Stimulated activated CD8-positive, alpha-beta memory T cell treated with anti-CD3 and anti-CD28 coated beads, Interleukin-4, amount 100 ng/mL, for 24 hours (primary cell): ENCODE measurements at places on chromosomes 1 and 21.
A peak's percentile ranks its signal among the peaks of the same experiment; 100 is the strongest.

DNA sequence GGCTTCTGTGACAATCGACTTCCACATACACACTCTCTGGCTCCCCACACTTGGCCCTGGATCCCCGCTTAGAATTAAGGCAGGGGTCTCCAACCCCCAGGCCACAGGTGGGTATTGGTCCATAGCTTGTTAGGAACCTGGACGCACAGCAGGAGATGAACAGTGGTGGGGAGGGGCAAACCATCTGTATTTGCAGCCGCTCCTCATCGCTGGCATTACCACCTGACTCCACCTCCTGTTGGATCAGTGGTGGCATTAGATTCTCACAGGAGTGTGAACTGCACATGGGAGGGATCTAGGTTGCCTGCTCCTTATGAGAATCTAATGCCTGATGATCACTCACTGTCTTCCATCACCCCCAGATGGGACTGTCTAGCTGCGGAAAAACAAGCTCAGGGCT is 16.0 kb downstream of the TRIM62 start:
- DNase-seq = no peak

GRCh38 chr1:39755965-39756659 is 15.0 kb downstream of the OXCT2 start:
- DNase-seq = no peak

- peak; percentile 80 for DNase-seq
Observed at GRCh38 chr1:206583707-206584648, 28.3 kb downstream of the EIF2D start.

- no peak for DNase-seq
Observed at GRCh38 chr1:226111098-226111882, 48.8 kb downstream of the H3-3A start.

- DNase-seq = no peak
Observed at GRCh38 chr1:118271883-118272282, 86.9 kb upstream of the SPAG17 start.

DNA sequence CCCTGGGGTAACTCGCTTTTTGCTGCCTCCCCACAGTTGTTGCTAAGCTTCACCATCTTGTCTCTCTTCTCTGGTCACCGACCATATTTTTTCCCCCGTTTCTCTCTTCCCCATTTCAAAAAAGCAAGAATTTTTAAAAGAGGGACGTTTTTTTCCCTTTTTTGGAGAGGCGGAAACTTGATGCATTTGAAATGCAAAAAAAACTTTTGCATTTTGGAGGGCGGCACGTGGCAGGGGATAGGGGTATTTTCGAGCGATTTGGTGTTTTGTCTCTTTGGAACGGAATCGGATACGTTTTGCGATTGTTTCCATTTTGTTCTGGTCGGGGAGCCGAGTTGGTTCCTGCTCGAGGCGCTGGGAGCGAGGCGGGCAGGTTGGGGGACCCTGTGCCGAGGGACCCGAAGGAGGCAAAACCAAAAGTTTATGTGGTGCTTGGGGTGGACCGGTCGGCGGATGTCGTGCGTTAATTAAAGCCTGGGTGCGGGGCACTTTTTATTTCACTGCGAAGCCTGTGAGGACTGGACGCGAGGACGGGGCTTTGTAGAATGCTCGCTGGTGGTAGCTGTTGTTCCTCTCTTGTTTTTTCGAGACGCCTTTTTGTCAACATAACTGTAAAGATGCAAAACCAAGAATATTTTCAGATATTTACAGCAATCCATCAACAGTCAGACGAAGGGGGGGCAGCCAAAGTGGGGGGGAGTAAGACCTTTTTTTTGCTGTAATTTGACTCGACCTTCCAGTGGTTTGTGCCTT is 884 bp downstream of the H3-3A start:
- DNase-seq = peak; percentile 7

- DNase-seq = no peak
Observed at GRCh38 chr1:231969076-231969475, 342.5 kb downstream of the DISC1 start.

DNA sequence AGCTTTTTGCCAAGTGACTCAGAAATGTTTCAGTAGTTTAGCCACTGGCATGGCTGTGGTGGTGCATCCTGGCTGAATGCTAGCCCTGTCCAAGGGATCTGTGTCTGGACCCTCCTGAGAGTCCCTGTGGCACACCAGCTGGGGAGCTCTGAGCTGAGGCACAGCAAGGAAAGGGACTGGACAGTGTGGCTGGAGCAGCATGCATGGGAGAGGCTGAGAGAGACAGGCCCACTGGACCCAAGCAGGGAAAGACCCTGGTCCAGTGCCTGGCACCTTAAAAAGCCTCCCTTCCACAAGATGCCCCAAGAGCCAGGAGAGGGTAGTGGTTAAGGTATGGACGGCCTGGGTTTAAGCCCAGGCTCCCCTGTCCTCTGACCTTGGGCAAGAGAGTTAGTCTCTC is 35.3 kb downstream of the FAAH start:
- no peak for DNase-seq

GRCh38 chr1:90114521-90115141 is 119.7 kb downstream of the ZNF326 start:
- DNase-seq = no peak

- no peak for DNase-seq
Observed at GRCh38 chr1:2635361-2636010, 2.7 kb upstream of the MMEL1 start.
